ENCODE measurements at places on chromosomes 11 and 22. TPM values are rescaled to one million over a fixed set of nuclear protein-coding genes. Genes with fewer than 3 reads are reported as not detected.

The NAP1L4 gene
- 217 TPM for total RNA-seq

GRCh38 chr22:43983808-43984207, 28.6 kb downstream of the SAMM50 start:
- no peak for DNase-seq

DNA sequence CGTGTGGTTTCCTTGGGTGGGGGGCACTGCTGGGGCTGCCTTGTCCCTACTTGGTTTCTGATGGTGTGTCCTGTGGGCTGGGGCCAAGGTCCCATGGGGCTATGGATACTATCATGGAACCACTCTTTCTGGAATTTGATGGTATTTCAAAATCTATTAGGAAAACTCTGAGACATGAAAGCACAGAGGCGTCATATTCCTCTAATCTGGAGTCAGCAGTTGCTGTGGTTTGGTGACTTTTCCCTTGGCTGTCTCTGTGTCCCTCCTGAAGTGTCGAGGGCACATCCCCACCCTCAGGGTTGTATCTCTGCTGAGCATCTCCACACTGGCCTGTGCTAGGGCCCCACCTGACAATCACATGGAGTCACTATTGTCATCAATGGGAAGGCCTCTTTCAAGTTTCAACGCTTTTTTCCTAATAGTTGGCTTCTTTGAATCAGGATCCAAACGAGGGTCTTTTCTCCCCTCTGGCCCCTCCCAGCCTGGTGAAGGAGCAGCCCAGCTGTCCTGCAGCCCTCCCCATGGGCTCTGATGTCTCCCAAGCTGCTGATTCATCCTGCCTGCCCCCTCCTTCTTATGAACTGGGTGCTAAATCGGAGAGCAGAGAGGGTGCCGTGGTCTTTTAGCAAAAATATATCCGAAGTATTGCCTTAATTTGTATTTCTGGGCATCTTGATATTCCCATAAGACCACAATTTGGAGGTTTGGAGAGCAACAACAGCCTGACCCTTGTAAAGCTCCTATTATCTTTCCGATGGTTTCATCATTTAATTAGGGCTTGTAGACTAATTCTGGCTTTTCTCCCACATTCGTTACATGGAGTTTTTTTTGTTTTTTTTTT, 38.5 kb downstream of the MED15 start:
- DNase-seq, result no peak

The SC5D gene
- 92.0 TPM for total RNA-seq

The SMIM35 gene
- total RNA-seq, result not detected

The PARVG gene
- total RNA-seq, result 1.3 TPM

DNA sequence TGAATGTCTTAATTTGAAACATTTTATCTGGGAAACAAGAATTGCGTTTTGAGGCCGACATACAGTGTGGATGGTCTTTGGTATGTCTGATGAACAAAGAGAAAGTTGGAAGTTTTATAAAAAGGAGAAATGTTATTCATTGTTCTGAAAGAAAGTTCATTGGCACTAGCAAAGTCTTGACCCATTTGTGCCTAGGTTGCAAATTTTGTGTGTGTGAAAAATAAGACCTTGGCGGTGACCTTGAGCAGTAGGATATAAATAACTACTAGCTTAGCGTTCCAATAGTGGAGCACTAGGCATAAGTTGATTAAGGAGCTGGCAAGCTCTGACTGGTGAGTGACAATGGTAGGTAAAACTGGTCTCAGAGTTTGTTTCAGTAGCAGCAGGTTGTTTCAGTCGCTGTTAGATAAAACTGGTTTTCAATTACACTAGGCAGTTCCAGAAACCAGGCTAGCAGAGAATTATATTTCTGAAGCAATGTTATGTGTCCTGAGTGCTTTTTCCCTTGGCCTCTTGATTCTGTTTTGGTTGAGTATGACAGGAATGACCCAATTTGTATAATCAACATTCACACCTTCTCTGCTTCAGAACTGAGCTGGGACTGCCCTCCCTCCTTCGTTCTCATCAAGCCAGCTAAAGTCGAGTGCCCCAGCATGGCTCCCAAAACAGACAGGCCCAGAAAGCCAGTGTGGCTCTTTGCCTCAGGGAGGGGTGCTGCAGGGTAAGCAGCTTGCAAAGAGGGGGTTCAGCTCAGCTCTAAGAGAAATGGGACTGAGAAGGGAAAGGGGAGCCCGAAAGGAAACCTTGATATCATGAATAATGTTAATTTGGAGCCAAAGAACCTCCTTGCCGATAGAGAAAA, 85.7 kb downstream of the NTM start:
- no peak for DNase-seq

- peak; percentile 84 for DNase-seq
Observed at GRCh38 chr22:26428515-26429457, at the start of gene ASPHD2. TSS of gene ASPHD2 (plus strand) at chr22:26429260. CDS start at chr22:26433616, 4,356 bp downstream.

The MRPL16 gene
- 87.1 TPM for total RNA-seq

DNA sequence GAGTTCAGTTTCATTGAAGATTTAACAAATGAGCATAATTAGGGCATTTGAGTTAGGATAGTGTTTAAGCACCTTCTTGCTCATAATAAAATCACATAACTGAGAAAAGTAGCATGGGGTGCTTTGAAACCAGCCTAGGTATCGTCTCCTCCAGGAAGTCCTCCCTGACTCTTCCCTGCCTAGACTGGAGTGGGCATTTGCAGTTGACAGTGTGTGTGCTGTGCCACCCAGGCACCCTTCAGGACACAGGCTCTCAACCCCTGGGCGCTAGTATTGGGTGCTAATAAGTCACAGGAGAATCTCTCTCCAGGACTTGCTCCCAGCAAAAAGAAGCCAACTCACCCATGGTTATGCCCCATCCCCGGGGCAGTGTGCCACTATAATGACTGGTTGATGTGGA, 584.1 kb downstream of the INSC start:
- no peak for DNase-seq

GRCh38 chr22:17838180-17838865, 64.1 kb upstream of the BID start:
- DNase-seq, result no peak

- no peak for DNase-seq
Observed at GRCh38 chr22:27896245-27896644, 22.8 kb downstream of the PITPNB start.

DNA sequence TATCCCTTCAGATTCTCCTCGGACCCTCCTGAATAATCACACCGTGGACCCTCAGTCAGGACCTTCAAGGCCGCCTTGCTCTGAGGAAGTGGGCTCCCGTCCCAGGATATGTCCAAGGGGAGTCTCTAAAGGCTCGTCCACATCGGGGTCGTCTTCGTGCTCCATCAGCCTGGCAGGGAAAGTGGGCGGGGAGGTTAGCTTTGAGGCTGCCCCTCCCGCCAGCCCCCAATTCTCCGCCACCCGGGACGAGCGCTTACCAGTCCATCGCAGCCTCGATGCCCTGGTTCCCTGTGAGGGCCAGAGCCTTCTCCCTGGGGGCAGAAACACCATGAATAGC, 472 bp downstream of the UBXN1 start:
- no peak for DNase-seq

- DNase-seq, result no peak
Observed at GRCh38 chr22:25077964-25078363, 121.7 kb upstream of the CRYBB3 start.

The NRIP3 gene
- 4.2 TPM for total RNA-seq

- no peak for DNase-seq
Observed at GRCh38 chr11:130651066-130651855, 202.8 kb downstream of the ADAMTS15 start.

- no peak for DNase-seq
Observed at GRCh38 chr11:85751724-85752123, 59.2 kb downstream of the SYTL2 start.

The KIF18A gene
- 25.9 TPM for total RNA-seq

GRCh38 chr11:118304568-118305248, at the start of gene CD3E:
TSS of gene CD3E (plus strand) at chr11:118304730. CDS start at chr11:118304953, 223 bp downstream.
- DNase-seq, result no peak

The C11orf91 gene
- total RNA-seq, result not detected

DNA sequence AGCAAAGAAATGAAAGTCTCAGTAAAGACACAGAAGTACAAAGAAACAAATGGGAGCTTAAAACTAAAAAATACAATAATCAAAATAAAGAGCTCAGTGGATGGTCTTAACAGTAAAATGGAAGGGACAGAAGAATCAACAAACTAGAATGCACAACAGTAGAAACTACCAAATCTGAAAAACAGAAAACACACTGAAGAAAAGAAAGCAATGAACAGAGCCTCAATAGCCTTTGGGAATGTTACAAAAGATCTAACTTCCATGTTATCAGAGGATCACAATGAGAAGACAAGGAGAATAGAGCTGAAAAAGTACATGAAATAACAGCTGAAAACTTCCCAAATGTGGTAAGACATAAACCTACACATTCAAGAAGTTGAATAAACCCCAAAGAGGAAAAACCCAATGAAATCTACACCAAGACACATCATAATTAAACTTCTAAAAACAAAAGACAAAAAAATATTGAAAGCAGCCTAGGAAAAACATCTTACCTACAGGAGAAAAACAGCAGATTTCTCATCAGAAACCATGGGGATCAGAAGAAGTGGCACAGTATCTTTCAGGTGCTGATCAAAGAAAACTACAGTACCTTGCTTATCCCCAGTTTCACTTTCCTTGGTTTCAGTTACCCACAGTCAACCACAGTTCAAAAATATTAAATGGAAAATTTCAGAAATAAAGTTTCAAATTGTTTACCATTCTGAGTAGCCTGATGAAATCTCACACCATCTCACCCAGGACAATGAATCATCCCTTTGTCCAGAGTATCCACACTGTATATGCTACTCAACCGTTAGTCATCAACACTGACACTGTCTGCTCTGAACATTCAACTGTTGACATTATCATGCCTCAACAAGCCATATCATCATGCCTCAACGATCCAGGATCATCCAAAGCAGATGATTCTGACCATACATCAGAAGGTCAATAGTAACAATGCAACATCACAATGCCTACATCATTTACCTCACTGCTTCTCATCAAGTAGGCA, 22.2 kb downstream of the RRAS2 start:
- no peak for DNase-seq

- DNase-seq, result no peak
Observed at GRCh38 chr22:32564170-32565001, 89.8 kb downstream of the FBXO7 start.

DNA sequence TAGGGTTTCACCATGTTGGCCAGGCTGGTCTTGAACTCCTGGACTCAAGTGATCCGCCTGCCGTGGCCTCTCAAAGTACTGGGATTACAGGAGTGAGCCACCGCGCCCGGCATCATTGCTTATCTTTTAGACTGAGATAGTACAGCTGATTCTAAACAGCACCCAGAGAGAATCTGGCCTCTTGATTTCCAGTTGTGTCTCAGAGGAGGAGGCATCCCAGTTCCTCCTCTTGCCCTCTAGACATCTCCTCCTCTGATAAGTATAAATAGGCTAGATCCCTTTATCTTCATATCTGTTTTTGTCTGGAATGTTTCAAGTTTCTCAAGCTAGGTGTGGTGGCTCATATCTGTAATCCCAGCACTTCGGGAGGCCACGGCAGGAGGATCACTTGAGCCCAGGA, 7.0 kb downstream of the MARK2 start:
- no peak for DNase-seq

- DNase-seq, result no peak
Observed at GRCh38 chr11:130882138-130882551, 34.1 kb downstream of the SNX19 start.

- DNase-seq, result no peak
Observed at GRCh38 chr11:23205156-23205871, 345.0 kb upstream of the CCDC179 start.

- DNase-seq, result peak; percentile 53
Observed at GRCh38 chr11:119572481-119573424, 149.8 kb upstream of the THY1 start.

GRCh38 chr11:67010296-67010905, 12.5 kb upstream of the SYT12 start:
- no peak for DNase-seq

- no peak for DNase-seq
Observed at GRCh38 chr22:31776231-31776630, 22.4 kb downstream of the DEPDC5 start.

DNA sequence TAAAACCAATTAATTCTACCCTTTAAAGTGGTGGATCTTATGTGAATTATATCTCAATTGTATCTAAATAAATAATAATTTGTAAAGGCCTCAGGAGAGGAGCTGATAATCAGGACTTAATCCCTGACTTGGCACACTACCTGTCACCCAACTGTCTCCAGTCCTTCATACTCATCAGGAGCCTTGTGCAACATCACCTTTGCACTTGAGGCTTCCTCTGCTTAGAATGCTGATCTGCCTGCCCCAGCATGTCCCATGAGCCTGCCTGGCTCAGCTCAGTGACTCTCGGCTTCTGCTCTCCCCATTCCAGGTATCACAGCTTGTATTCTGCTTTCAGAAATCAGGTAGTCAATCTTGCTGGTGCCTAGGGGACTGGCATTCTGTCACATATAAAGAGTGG, 43.9 kb upstream of the PRODH start:
- no peak for DNase-seq

The P4HA3 gene
- not detected for total RNA-seq

DNA sequence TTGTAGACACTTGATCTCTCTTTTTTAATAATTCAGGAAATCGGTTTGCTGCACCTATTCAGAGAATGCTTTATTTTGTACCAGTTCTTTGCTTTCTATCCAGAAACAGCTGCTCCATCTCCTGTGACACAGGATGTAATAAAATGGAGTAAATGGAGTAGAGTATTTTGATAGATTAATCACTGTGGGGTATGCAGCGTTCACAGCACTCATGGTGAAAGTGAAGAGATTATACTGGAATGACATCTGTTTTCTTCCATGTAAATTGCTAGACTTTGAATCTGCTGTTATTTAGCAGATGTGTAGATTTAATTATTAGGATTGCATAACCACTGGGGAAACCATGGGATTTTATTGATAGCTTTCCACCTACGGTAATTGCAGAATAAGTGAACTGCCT, 227.3 kb upstream of the ARHGAP42 start:
- no peak for DNase-seq

The EHF gene
- not detected for total RNA-seq

GRCh38 chr11:111796696-111797095, 30.5 kb upstream of the PPP2R1B start:
- no peak for DNase-seq

DNA sequence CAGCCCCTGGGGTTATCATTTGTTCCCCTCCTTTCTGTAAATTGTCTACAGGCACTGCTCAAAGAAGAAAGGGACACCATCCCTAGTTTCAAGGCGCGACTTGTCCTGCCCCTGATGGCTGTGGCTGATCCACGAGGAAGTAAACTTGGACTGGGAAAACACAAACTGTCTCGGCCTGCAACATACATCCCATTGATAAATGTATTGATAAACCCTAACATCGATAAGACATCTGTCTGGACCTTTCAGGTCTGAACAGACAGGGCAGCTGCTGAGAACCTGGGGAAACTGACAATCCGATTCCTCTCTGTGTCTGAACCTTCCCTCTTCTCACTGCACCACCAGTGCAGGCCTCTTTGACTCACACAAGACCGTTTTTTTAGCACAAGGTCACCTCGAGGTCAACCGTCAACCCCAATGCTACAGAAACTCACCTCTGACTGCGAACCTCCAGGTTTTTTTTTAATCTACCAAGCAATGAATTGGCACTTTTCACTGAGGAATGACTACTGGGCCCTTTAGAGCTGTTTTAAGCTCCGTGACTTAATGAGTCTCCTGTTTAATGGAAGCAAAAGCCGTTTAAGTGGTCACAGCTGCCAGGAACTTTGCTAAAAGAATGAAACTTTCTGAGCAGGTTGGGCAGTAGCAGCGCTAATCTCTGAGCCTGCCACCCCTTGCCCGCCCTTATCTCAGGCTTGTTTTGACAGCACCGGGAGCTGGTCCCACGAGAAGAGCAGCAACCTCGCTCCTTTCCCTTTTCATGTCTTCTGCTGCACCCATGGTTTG, 203.8 kb upstream of the TMEM45B start:
- no peak for DNase-seq

- DNase-seq, result no peak
Observed at GRCh38 chr22:45688600-45689080, 17.0 kb downstream of the ATXN10 start.
